ENCODE measurements at places on chromosomes 1 and 21.

DNA sequence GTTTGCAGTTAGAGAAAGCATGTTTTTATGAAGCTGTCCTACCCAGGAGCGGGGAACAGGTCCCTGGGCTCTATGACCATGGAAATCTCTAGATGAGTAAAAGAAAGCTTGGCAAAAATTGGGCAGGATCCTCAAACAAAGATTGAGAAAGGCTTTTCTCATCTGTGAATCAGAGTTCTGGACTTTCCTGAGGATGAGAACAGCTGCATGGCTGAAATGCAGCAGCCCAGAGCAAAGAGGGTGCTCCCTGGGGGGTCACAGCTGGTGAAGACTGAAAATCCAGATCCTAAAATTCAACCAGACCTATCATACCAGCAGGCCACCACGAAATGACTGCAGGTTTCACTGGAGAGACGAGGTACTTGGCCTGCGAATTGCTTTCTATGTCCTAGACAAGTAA is 65.7 kb upstream of the APP start:
- no peak for DNase-seq

DNA sequence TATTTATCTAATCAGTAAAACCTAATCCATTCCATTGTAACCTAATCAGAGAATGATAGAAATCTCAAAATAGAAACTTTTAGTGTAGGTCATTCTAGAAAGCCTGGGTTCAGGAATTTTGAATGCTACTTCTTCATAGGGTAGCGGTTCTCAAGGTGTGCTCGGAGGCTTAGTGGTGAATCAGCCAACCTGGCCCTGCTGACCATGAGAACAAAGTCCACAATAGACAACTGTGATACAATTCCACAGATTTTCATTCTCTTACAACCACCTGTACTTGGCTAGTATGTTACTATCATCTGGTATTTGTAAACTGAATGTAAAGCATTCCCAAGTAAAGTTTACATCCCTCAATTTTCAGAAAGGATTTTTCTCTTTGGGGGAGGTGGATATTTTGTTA is 7.5 kb upstream of the PUM1 start:
- no peak for DNase-seq

DNA sequence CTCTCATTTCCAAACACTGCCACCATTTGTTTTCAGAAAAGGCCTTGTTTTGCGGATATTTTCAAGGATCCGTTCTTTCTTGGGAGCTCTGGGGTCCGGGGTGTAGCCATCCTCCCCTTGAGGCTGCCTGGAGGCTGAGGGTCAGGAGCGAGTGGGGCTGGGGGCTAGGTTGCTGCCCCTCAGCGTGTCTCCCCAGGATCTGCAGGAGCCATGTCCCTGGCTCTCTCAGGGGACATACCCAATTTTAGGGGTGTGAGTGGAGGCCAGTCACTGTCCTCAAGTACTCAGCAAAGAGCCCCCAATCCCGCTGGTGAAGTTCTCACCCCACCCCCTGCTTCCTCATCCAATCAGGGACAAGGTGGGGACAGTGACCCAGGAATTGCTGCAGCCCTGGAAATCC is 15.0 kb upstream of the PRDM16 start:
- no peak for DNase-seq

- DNase-seq: no peak
These were observed 66.9 kb downstream of the PRDM2 start for GRCh38 chr1:13766592-13767564.

DNA sequence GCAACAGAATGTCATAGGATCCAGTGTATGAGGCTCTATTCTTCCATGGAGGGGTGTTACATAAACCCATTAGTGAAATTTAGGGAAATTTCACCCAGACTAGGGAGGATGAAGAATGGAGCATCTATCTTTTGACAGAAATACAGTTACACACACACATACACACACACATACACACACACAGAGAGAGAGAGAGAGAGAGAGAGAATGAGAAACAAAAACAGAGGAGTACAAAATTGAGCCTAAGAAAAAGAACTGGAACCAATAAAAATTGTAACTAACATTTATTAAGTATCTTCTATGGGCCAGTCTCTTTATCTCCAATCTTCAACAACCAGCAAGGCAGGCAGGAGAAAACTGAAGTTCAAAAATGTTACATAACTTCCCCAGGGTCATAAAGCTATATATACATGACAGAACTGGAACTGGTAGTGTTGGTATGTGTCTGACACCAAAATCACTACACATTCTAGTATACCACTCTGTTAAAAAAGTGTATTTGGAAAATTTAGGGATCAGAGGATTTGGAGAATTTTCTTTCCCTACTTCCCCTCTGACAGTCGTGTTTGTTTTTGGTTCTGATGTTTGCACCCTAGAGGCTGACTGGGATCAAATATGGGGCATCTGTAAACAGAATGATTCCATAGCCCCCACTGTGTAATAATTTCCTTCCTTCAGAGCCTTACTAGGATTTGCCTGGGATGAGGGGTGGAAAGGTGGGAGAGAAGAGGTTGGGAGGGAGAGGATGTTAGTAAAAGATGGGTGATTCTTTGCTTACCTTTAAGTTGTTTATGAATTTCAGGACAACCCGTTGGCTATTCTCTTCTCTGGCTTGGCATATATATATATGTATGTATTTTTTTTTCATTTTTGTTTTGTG is 1.0 kb upstream of the ZFYVE9 start:
- DNase-seq: no peak

DNA sequence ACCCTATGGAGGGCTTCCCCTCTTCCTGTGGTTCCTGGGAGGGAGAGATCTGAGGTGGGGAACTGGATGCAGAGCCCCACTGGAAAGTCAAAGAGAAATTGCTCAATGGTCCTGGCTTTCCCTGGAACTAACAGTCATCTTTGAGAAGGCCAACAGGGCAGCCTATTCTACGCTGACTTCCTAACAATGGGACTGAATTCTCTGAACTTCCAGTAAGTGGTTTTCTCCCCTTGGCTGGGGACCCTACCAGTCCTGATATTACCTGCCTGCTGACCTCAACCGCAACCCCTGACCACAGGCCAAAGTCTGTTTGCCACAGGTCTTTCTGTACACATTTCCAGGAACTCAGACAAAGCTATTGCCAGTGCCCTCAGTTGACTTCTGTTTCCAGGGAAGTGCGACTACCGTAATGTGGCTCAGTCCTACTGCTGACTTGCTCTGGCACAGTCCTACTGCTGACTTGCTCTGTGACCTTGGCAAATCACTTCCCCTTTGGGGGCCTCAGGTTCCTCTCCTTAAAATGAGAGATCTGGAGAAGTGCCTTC is 55.3 kb downstream of the C8B start:
- no peak for DNase-seq

- DNase-seq: no peak
These were observed 116.9 kb upstream of the KCNK1 start for GRCh38 chr1:233496993-233497392.

- no peak for DNase-seq
These were observed 342.2 kb downstream of the OMA1 start for GRCh38 chr1:58204284-58204683.

DNA sequence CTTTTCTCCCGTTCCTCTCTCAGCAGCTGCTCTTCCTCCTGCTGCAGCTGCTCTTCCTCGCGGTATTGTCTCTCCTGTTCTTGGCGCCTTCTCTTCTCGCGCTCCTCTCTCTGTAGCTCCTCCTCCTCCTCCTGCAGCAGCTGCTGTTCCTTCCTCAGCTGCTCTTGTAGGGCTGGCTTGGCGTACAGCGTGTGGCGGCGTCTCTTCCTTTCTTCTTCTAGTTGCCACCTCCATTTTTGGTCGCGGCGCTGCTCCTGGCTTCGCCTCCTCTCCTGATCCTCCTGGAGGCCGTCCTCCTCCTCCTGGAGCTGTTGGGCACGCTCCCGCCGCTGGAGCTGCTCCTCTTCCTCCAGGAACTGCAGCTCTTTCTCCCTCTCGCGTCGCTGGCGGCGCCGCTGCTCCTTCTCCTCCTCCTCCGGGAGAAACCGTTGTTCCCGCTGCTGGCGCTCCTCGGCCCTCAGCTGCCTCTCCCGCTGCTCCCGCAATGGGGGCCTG is 4.8 kb downstream of the TCHH start:
- no peak for DNase-seq

- peak; percentile 96 for DNase-seq
These were observed 208.2 kb upstream of the TMEM51 start for GRCh38 chr1:14945132-14946010.

DNA sequence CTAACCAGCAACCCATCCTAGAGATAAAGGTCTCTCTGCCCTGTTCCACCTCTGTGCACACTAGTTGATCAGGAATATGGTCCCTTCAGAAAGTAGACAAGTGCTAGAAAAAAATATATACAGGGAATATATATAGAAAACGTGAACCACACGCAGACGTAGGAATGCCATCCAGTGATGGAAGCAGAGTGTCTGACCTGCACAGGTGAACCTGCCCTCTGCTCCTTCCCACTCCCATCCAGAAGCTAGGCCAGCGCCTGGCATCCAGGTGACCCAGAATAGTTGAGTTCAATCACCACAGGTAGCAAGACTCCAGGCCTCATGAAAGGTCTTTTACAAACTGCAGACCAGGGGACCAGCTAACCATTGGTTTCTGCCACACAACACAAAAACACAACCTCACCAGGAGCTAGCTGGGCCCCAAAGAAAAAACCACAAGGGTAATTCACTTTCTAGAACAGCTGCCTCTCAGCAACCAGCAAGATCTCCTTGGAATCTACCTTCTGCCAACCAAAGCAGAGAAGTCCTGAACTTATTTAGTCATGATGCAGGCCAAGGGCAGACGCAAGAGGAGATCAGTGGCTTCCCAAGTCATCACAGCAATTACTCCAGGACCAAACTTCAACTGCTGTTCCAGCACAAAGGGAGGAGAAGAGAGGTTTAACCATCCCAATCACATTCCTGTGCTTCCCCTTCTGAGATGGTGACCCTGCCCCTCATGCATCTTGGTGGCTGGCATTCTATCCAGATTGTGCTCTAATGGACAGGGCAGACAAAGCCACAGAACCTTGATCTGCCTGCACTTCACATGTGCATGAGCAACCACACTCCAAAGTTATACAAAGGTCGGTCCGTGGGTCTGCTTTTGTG is 53.0 kb downstream of the GPR161 start:
- no peak for DNase-seq

DNA sequence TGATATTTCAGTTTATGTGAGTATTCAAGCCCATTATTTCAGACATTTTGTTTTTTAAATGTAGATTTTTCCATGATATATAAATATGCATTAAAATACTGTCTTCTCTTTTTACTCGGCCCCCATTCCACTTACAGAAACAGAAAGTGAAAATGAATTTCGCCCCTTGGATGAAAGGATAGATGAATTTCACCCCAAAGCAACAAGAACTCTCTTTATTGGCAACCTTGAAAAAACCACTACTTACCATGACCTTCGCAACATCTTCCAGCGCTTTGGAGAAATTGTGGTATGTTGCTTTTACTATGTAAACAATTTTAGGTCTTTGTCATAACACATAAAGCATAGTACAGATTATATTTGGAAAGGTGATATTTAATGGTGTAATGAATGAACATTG is 59.9 kb downstream of the ZBTB17 start:
- no peak for DNase-seq

DNA sequence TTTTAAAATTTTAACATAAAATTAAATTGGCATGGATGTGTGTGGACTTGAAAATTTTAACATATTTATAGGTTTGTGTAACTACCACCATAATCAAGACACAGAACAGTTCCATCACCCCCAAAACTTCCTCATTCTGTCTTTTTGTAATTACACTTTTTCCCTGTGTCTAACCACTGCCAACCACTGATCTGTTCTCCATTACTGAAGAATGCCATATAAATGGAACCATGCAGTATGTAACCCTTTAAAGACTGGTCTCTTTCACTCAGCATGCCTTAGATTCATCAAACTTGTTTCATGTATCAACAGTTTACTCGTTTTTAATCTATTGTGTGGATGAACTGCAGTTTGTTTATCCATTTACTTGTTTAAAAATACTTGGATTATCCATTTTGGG is 13.0 kb upstream of the AHCYL1 start:
- no peak for DNase-seq

DNA sequence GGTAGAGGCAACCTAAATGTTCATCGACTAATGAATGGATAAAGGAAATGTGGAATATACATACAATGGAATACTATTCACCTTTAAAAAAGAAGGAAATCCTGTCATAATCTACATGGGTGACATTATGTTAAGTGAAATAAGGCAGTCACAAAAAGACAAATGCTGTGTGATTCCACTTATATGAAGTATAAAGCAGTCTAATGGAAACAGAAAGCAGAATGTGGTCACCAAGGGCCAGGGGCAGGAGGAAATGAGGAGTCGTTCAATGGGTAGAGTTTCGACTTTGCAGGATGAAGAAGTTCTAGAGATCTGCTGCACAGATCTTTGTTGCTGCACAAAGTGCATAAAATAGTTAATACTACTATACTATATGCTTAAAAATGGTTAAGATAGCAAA is 7.8 kb downstream of the DIPK1A start:
- DNase-seq: no peak

DNA sequence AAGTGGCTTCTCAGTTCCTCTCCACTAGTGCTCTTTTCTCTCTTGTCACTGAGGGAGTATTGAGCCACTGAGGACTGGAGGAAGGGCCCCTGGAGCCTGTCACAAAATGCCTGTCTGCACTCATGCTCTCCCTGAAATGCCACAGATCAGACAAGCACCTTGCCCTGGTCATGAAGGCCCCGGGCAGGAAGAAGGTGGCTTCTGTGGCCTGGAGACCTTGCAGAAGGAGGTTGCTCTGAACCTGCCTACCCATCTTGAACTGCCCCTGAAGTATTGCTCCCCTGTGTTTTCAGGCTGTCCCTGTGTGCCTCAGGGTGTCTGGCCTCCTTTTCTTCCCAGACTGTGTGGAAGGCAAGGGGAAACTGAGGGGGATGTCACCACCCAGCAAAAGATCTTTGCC is 3.1 kb downstream of the PKP1 start:
- no peak for DNase-seq
